Adrenal gland (tissue), 19 donors: ENCODE measurements at places on chromosomes 7 and 10. TPM values are rescaled to one million over a fixed set of nuclear protein-coding genes. Genes with fewer than 3 reads are reported as not detected.

- no peak for DNase-seq
Observed at GRCh38 chr10:78388331-78389050, 354.8 kb downstream of the RPS24 start.

DNA sequence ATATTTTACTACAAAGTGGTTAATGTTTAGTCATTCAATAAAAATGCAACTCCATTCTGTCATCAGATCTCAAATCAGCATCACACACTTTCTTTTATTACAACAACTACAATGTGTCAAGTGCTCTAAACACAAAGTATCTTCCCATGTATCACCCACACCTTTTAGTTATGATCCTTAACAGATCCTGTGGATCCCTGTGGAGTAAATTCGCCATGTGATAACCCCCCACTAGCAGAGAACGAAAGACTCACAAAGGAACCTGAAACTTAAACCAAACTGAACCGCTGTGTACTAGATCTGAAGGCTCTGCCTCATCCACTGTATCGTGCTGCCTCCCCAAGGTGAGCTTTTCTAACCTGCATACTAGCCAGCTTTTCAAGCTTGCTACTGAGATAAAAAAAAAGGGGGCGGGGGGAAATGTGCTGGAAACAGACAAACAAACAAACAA, 1.7 kb downstream of the DPY19L1 start:
- DNase-seq, result no peak

- DNase-seq, result no peak
Observed at GRCh38 chr7:122746948-122747347, 44.2 kb upstream of the RNF148 start.

- DNase-seq, result peak; percentile 80
Observed at GRCh38 chr10:92517034-92517655, 56.7 kb downstream of the IDE start.

GRCh38 chr10:70771311-70772194, 13.6 kb downstream of the TBATA start:
- DNase-seq, result no peak

- no peak for DNase-seq
Observed at GRCh38 chr7:69211739-69212138, 386.5 kb upstream of the AUTS2 start.

GRCh38 chr10:6980353-6980752, 400.3 kb upstream of the PRKCQ start:
- no peak for DNase-seq

DNA sequence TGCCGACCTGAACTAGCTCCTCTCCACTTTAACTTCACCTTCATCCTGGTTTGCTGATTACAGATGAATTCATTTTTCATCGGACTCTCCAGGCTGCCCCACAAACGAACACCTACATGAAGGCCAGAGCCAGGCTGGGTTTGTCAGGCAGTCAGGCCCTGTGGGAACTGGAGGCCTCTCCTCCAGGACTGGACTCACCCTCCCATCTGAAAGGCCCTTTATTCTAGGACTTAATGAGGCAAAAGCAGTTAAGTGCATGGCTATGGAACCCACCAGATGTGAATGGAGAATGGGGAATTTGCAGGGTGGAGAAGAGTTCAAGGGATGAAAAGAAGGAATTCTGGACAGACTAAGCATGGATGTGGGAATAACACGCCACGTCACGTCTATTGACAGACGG, 170.8 kb downstream of the ARHGAP12 start:
- no peak for DNase-seq

DNA sequence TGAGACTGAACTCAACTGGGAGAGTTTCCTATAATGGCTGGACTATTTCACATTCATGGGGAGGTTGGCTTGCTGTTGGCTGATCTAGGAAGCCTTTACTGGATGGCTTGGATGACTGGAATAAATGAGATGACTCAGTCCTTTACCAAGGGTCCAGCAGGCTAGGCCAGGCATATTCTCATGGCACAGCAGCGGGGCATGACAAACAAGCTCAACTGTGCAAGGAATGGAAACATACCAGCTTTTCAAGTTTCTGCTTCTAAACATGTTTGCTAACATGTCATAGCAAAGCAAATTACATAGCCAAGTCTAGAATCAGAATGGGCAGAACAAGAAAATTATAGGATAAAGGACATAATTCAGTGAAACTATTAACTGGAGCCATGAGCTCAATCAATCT, 46.8 kb upstream of the CRTAC1 start:
- DNase-seq, result no peak

GRCh38 chr7:50687575-50688225, 95.0 kb downstream of the GRB10 start:
- DNase-seq, result no peak

Gene ARHGAP22
- 6.1 TPM for total RNA-seq

Gene TCERG1L
- 1.1 TPM for total RNA-seq

DNA sequence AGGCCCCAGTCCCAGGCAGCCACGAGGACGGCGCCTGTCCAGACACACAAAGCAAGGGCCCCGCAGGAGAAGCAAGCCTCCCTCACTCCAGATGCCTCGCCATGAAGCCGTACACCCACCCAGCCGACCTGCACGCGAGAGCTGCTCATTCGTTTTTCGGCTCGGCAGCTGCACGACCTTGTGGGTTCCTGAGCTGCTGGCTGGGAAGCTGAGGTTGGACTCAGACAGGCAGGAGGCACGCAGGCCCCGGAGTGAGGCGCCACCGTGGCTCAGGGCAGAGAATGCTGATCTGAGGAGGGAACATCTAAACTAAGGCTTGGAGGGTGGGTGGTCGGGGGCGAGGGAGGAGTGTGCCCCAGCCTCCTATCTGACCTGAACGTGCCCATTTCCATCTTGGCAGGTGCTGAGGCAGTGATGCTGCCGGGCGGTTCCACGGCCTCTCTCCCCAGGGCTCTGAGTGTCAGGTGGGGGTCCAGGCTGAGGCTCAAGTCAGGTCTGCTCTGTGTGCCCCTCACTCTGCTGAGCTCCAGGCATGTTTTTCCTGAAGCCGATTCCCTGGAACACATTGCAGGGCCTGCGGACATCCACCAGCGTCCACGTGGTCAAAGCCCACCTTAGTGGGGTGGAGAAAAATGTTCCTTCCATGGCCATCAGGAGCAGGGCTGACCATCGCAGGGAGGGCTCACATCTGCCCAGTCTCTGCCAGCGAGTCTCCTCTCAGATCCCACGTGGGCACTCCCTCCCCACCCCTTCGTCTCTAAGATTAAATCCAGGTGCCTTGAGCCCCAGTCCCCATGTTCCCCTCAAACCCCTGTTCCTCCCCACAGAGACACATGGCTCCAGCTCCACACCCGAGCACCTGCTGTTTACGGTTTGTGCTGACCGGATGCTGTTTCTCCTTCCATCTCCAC, 28.1 kb upstream of the FAM20C start:
- DNase-seq, result no peak

GRCh38 chr7:4017785-4018184, 664.3 kb upstream of the FOXK1 start:
- no peak for DNase-seq
